Activated CD8-positive, alpha-beta T cell treated with anti-CD3 and anti-CD28 coated beads, Interleukin-2, amount 10 ng/mL, durations not matched to agents 7 days and 5 days (primary cell): ENCODE measurements at places on chromosomes 2 and 18.

- DNase-seq, result no peak
Measured at GRCh38 chr2:217614498-217614897, 388.3 kb downstream of the TNS1 start.

DNA sequence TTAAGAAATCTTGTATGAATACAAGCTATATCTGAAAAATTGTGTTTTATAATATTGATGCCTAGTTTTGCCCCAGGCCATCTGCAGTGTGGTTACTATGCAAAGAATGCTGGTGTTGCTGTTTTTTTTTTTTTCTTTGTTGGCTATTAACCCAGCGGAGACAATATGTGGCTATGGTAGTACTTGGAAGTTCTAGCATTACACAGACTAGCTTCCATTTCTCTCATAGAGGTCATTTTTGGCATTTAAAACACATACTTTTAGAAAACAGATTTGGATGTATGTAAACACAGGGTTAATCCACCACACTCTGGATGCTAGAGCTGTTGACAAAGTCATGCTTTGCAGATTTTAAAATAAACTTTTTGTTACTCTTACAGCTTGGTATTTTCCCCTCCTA is 209.8 kb downstream of the NEDD4L start:
- DNase-seq, result no peak

DNA sequence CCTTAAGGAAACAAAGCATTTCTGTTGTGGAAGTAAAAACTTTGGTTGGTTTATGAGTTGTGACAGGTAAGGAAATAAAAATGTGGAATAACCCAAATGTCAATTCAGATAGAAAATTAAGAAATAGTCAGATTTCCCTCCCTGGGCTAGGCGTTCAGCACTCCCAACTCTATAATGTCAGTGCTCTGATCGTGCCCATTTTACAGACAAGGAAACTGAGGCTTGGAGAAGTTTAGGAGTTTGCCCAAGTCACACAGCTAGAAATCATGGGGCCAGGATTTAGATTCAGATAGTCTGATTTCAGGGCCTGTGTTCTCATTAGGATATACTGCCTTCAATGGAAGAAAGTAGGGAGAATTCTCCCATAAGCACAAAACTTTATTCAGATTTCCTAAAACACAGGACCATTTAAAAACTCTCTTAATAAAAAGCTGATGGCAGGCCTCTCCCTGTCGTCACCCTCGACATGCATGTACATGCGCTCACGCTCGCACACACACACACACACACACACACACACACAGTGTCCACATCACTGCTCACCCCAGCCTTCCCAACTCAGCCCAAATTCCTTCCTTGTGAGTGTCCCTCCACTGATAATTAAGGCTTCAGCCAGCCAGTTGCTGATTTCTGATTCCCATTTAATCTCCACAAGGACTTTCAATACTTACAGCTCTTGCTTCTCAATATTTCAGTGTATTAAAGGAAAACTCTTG is 49.1 kb upstream of the SLC14A2 start:
- no peak for DNase-seq

GRCh38 chr2:233273120-233273519 is 21.6 kb downstream of the ATG16L1 start:
- DNase-seq, result no peak

GRCh38 chr2:218301176-218301819 is 9.0 kb upstream of the TMBIM1 start:
- peak; percentile 95 for DNase-seq

- no peak for DNase-seq
Measured at GRCh38 chr2:36677386-36677785, 19.1 kb upstream of the VIT start.

GRCh38 chr2:39416140-39416539 is 20.9 kb downstream of the MAP4K3 start:
- DNase-seq, result no peak

DNA sequence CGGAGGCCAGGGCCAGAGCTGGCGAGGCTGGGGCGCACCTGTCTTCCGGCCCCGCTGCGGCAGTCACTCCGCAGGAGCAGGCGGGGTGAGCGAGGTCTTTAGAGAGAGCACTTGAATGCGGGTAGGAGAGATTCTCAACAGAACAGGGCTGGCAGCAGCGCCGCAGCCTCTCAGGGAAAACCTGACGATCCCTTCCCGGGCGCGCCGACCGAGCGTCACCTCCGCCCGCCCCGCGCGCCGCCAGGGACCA is 526 bp downstream of the PRKRA start:
- peak; percentile 79 for DNase-seq

- DNase-seq, result peak; percentile 58
Measured at GRCh38 chr18:23970161-23971096, 44.1 kb upstream of the TTC39C start.

DNA sequence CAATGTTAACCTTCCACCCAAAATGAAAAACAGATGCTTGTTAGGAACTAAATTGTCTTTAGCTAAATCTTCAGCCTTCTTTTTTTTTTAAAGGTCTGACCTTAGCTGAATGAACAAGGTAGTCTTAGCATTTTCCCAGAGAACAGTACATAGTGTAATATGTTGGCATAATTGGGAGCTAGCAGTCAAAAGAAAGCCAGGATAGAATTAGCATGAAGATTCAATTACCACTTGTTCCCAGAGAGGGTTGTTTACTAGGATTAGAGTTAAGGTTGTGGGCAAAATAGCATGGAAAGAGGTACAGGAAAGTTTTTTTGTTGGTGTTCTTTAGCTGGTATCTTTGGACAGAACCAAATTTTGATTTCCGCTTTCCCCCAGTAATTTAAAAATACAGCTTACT is 6.9 kb downstream of the CDH20 start:
- no peak for DNase-seq

DNA sequence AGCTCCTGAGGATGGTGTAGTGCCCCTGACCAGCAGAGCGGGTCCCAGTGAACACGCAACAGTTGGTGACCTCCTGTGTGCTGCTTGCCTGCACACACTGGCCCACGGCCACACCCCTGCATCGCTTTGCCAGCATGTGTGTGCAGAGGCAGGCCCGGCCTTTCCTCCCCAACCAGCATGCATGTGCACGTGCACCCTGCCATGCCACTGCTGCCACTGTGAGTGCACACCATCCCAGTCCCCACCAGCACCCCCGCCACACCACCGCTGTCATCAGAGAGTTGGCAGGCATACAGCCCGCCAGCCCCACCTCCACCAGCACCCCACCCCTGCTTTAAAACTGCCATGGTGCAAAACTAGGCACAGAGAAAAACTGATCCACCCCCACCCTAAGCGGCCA is 197.4 kb upstream of the SRD5A2 start:
- DNase-seq, result no peak
